ENCODE measurements at places on chromosomes 6 and 20.

DNA sequence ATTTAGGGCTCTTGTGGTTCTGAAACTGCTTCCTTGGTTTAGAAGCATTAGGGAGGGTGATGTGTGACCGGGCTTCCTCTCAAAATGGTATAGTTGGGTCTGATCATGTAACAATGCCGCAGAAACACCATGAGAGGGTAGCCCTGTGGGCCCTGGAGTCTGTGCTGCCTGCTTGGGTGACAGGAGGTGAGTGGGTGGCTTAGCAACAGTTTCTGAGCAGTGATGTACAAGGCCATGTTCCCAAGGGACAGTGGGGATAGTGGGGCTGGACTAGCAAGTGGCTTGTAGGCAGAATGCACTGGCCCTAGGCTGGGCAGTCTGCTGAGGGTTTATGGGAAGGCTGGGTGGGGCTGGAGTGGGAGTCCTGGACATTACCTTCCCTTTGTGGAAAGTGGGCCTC lies 106.9 kb upstream of the MYL9 start:
- DNase-seq: no peak

GRCh38 chr6:158286413-158286812 lies 25.9 kb upstream of the TULP4 start:
- DNase-seq: no peak

DNA sequence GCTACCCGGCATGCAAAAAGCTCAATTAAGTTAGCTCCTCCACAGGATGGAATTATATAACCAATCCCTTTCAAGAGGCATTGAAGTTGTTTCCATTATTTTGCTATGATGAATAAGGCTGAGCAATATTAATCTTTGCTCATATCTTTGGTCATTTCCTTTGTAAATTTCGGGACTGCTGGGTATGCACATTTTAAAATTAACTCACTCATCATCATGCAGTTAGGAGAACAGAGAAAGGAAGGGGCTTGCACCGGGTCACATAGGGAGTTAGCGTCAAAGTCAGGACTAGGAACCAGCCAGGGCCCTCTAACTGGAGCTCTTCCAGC lies 430 bp upstream of the FAM110A start:
- DNase-seq: no peak

- DNase-seq: no peak
These were observed 50.9 kb upstream of the TAB2 start for GRCh38 chr6:149266659-149267058.

DNA sequence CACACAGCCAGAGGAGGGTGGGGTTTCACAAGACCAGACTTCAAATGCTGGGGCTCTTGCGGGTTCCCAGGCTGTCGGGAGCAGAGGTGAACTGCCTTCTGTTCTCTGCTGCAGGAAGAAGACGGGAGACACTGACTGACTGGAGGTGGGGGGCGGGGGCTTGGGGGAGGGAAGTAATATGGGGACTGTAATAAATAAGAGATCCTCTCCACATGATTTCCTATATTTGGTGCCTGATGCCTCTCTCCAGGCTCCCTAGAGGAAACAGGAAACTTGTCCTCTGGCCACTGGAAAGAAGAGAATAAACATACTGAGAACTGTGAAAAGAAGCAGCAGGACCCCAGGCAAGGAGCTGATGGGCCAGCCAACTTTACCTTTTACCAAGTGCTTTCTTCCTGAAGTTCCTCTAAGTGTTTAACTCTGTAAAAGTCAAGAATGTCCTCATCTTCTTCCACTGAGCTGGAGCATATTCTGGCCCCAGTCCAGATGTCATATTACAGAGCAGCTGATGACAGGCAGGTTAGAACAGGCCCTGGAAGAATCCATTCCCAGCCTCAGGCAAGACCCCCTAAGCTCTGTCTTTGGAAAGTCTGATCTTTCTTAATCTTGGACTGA lies 33.2 kb upstream of the ADGRF5 start:
- peak; percentile 44 for DNase-seq

DNA sequence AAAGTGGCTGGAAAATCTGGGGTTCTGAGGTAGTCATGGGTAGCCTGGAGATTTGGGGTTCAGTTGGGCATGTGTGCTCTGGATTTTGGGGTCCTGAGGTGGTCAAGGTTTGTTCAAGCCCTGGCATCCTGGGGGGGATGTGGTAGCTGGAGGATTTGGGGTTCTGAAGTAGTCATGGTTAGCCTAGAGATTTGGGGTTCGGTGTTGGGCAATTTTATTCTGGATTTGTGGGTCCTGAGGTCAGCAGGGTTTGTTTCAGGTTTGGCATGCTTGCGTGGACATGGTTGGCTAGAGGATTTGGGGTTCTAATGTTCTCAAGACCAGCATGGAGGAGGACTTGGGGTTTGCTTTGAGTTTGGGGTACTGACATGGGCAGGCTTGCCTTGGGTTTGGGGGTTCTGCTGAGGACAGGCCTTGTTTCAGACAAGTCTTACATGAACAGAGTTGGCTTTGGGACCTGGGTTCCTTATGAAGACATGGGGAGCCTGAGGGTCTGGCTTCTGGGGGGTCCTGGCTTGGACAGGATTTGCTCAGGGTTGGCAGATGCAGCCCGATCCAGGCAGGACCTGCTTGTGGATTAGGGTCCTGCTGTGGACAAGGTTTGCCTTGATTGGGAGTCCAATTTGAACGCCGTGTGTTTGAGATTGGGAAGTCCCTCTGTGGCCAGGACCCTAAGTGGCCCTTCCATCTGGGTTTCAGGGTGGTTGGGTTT lies 906 bp downstream of the ANKRD60 start:
- no peak for DNase-seq

GRCh38 chr20:24648919-24649318 lies 179.5 kb downstream of the SYNDIG1 start:
- DNase-seq: no peak

DNA sequence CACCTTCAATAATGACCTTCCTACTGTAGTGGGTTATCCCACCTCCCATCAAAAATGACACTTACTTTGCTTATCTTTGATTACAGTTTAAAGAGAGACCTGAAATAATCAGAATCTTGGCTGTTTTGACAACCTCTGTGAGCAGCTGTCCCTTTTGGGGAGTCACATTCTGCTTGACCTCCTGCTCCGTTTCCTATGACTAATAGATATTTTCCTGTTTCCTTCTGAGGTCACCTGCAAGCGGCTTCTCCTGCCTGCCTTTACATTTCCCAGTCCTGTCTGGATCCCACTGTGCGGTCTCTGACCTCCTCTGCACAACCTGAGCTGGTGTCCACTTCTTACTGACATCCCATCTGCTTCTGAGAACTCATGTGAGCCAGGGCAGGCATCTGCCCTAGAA lies 54.2 kb downstream of the TRAM2 start:
- no peak for DNase-seq

DNA sequence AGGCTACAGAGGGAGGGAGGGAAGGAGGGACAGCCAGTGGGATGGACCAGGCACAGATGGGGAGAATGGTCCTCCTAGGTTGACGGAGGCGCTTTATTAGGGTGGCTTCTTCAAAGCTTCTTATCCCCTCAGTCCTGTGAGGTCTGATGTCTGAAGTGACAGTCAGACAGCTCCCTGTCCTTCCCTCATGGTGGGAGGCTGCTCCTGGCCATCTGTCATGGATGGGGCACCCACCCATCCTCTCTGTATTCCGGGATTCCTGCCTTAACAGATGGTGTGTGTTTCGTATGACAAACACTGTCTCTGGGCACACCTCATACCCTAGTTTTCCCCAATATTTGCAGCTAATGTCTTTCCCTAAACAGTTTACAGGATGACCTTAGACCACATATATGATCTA lies 7.9 kb downstream of the RIN2 start:
- no peak for DNase-seq

GRCh38 chr6:29685718-29686326 lies 4.9 kb upstream of the ZFP57 start:
- no peak for DNase-seq

GRCh38 chr6:119308991-119309657 lies 40.4 kb downstream of the MAN1A1 start:
- no peak for DNase-seq

DNA sequence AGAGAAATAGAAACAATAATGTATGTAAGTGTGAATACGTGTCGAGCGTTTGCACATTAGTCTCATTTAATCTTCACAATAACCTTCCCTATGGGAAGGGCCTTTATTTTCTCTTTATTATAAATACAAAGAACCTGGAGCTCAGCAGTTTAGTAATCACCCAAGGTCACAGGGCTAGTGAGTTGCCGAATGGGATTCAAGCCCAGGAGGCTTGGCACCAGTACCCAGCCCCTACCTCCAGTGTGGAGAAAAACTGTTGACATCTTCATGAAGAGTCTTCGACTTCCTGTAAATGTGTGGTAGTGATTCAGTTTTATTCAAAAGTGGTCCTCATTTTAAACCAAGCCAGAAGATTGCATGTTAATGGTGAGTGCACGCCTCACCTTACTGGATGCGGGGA lies 162.8 kb downstream of the SCML4 start:
- DNase-seq: no peak

DNA sequence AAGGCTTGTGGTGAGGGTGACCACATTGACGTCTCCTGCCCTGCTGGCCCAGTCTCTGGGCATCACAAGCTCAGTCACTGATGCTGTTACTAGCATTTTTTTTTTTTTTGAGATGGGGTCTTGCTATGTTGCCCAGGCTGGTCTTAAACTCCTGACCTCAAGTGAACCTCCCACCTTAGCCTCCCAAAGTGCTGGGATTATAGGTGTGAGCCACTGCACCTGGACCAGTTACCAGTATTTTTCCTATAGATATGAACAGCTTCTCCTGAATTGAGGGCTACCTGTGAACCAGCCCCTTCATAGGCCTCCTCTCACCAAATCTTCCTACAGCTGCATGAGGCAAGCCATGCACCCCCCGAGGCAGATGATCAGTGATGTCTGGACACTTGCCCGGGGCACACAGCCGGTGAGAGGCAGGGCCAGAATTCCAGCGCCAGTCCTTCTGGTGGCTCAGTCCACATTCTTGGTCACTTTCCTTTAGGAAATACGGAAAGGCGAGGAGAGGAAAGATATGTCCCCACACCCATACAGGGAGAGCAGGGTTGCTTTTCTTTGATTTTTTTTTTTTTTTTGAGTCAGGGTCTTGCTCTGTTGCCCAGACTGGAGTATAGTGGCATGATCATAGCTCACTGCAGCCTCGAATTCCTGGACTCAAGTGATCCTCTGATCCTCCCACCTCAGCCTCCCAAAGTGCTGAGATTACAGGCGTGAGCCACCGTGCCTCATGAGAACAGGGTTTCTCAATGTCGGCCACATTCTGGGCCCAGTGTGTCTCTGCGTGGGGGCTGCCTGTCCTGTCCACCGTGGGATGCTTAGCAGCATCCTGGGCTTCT lies 50.7 kb downstream of the UBE2V1 start:
- DNase-seq: no peak

DNA sequence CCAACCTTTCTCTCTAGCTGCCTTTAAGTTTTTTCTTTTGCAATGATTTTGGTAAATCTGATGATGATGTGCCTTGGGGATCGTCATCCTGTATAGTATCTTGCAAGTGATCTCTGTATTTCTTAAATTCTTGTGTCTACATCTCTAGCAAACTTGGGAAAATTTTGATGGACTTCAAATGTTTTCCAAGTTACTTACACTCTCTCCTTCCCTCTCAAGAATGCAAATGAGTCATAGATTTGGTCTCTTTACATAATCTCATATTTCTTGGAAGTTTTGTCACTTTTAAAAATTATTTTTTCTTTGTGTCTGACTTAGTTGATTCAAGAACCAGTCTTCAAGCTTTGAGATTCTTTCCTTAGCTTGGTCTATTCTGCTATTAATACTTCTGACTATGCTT lies 176.4 kb downstream of the TBC1D32 start:
- DNase-seq: no peak

- DNase-seq: no peak
These were observed 10.7 kb upstream of the TM9SF4 start for GRCh38 chr20:32098786-32099185.

DNA sequence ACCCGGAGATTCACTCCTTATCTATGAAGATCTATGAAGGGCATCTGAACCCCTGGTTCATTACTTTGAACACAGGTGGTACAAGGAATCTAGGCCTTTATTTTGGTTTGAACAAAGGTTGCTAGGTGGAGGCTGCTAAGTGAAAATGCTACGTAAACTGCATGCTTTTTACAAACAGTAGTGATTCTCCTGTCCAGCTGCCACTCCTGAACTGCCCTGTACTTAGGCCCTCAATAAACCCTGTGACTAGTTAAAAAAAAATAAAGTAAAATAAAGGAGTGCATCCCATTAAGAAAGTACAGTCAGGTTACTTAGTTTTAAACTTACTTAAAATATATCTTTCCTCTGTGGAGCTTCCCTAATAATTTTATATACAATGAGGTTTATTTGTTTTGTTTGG lies 27.7 kb upstream of the ARG1 start:
- DNase-seq: no peak

GRCh38 chr6:126608681-126609080 lies 268.8 kb downstream of the CENPW start:
- DNase-seq: no peak

- DNase-seq: no peak
These were observed 2.3 kb upstream of the CITED2 start for GRCh38 chr6:139376604-139377218.

GRCh38 chr6:57220083-57220703 lies 1.9 kb downstream of the RAB23 start:
- DNase-seq: no peak

GRCh38 chr6:153058291-153058690 lies 55.8 kb upstream of the MTRF1L start:
- no peak for DNase-seq

DNA sequence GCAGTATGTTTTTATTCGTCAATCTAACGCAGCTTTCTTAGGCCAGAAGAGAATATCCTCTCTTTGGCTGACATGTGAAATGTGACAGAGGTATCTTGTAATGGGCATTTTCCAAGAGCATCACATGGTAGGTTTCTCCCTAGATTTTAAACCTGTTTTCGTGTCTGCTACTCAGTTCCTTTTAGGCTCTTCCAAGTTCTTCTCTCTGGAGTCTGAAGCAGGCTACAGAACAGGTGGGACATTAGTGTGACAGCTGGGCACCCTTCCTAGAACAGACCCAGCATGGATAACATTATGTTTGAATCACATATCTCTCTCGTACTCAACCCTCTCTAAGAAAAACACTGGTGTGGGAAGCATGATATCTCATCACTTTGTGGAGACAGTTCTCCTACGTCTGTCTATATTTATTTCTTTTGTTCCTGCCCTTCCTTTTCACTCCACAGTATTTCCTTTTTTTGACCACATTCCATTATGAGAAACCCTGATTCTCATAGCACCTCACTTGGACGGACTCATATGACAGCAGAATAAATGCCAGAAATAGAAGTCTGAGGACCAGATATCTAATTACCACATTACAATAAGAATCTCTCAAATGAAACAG lies 263.4 kb downstream of the NKAIN2 start:
- DNase-seq: no peak

GRCh38 chr6:90465686-90466085 lies 121.2 kb downstream of the MAP3K7 start:
- no peak for DNase-seq

DNA sequence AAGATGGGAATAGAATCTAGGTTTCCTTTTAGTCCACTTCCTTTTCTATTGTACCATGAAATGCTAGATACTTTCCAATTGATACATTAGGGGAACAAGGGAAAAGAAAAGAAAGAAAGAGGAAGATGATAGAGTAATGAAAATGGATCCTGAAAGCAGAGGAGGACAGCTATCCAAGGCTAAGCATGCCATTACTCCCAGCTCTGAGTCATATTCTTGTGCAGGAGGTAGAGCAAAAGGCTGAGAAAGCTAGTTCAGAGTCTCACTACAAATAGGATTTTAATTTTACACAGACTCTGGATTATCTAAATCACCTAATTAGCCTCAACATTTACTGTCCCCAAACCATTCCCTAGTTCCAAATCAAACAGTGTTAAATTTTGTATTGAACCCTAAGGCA lies 23.6 kb downstream of the RWDD2A start:
- DNase-seq: no peak

GRCh38 chr6:93337772-93338394 lies 81.5 kb downstream of the EPHA7 start:
- DNase-seq: no peak
